ENCODE measurements at places on chromosomes 7 and 10.

- no peak for DNase-seq
Observed at GRCh38 chr7:110940756-110941155, 150.2 kb upstream of the LRRN3 start.

GRCh38 chr7:1920266-1920681, 250.2 kb downstream of the ELFN1 start:
- peak; percentile 62 for DNase-seq

- DNase-seq, result no peak
Observed at GRCh38 chr10:86314616-86315548, 51.7 kb downstream of the GRID1 start.

DNA sequence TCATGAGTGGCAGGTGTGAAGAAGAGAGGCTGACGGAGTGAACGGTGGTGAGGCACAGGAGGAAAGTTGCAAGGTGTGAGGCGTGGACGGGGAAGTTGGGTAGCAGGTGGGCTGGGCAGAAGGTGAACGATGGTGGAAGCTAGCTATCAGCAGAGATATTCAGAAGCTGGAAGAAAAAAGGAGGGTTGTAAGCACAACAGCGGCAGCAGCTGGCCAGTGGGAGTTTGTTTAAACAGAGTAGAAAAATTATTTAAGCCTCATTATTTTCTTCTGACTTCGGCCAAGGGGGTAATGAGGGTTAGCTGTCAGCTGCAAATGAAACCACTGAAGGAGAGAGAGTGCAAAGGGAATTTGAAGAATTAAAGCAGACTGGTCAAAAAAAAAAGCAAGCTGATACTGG, 62.1 kb upstream of the PRKAR2B start:
- no peak for DNase-seq

DNA sequence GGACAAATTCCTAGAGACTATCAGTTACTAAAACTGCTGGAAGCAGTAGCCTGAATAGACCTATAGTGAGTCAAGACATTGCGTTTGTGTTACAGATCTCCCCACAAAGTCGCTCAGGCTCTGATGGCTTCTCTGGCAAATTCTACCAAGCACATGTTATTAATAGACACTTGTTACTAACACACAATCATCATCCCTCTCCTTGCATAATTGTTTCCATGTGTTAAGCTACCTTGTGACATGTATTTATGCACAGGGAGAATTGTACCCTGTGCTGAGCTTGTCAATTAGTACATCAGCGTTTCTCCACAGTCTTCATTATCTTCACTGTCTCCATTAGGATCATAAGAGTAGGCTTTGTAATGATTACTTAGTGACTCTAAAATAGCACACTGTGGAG, 31.2 kb downstream of the DYNC2I1 start:
- no peak for DNase-seq

DNA sequence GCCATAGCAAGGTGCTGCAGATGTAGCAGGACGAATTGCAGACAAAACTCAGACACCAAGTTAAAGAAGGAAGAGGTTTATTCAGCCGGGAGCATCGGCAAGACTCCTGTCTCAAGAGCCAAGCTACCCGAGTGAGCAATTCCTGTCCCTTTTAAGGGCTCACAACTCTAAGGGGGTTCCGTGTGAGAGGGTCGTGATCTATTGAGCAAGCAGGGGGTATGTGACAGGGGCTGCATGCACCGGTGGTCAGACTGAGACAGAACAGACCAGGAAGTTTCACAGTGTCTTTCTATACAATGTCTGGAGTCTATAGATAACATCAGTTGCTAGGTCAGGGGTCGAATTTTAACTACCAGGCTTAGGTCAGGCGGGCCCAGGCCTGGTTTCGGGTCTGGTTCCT, 222.0 kb upstream of the C7orf33 start:
- no peak for DNase-seq

- DNase-seq, result no peak
Observed at GRCh38 chr7:45001138-45001694, 1.2 kb downstream of the CCM2 start.

DNA sequence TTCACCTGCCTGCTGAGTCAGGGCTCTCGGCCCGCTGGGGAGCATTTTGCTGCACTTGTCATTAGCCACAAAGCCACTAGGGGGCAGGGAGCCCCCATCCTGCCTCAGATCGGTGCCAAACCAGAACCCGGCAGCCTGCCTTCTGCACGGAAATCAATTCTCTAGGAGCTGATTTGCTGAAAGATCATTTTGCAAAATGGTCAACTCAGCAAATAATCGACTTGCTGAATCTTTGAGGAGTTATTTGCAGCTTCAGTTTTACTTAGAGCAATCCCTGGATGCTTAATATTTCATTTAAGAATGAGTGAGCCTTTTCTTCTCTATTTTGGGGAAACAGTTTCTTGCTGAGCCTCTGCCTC, 1.7 kb upstream of the GIMAP8 start:
- DNase-seq, result peak; percentile 93

- no peak for DNase-seq
Observed at GRCh38 chr10:20658158-20658557, 239.0 kb downstream of the NEBL start.

GRCh38 chr10:3237530-3237929, 64.9 kb upstream of the PITRM1 start:
- no peak for DNase-seq

- peak; percentile 61 for DNase-seq
Observed at GRCh38 chr7:22193450-22193983, 163.4 kb downstream of the RAPGEF5 start.

DNA sequence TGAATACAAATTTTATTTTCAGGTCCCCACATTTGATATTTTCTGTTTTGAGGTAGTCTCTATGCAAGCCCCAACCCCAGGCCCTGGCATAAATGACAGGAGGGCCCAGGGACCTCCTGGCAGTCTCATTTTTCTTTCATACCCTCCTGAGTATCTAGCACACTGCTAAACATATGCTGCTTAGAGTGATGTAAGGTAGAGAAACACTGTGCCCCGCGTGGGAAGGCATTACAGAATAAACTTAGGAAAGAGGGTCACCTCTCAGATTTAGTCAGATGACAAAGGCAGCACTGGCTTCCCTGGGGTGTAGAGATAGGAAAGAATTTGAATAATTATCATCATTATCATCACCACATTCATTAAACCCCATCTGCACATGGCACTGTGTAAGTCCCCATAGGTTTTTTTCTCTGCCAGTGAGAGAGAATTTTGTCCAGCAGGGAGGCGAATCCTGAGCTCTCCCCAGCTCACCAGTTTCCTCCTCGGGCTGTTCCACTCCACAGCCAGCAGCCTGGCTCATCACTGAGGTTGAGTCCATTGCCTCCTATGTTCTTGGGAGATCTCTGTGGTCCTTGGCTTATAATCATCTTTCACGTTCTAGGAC, 507.3 kb upstream of the GALNT17 start:
- no peak for DNase-seq

DNA sequence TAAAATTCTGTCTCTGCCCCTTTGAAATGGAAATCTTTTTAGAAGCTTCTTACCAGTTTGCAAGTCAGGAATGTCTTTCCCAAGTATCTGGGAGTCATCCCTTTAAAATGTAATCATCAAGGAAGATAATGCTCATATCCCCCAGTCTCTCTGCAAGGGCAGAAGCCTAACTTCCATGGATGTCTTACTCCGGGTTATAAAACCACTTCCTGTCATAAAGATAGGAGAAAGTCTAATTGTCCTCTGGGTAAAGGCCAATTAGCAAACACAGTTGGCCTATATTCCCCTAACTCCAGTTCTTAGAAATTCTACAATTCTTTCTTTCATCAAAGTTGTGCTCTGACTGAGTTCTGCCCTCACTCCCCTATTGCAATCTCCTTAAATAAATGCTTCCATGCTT, 1631.5 kb upstream of the LRRTM3 start:
- DNase-seq, result no peak

DNA sequence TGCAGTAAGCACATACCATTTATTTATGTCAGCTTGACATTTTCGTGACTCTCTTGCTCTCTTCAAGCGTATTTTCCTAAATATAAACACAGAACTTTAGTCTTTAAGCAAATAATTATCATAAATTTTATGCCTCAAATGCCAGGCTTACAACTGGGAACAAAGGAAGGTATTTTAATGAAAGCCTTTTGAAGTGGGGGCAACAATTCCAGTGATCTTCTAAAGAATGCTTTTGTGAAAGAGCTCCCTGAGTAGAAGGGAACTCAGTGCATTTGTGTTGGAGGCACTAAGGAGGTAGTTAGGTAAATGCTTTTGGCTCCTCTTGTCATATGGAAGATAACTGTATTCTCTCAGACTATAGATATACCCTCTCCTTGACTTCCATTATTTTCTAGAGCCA, 104.9 kb downstream of the VPS50 start:
- DNase-seq, result no peak

DNA sequence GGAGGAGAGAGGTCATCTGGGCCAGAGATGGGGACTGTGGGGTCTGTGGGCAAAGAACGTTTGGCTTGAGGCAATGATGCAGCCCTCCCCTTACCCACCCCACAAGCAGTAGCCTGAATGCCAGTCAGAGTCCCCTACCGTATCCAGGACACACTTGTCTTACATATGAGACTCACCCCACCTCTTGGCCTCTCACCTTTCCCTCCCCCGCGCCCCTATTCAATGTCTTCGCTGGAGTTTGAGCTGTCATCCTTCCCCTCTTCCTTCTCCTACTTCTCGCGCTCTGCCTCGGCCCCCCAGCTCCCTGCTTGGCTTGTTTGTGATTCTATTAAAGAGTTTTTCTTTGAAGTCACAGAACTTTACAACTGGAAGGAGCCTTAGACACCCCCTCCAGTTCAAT, 8.9 kb downstream of the PRRT4 start:
- no peak for DNase-seq

DNA sequence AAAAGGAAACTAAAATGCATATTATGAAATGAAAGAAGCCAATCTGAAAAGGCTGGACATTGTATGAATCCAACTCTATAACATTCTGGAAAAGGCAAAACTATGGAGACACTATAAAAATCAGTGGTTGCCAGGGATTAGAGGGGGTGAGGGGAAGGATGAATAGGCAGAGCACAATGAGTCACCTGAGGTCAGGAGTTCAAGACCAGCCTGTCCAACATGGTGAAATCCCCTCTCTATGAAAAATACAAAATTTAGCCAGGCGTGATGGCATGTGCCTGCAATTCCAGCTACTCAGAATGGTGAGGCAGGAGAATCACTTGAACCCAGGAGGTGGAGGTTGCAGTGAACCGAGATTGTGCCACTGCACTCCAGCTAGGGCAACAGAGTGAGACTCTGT, 324.8 kb upstream of the PHYHIPL start:
- no peak for DNase-seq

DNA sequence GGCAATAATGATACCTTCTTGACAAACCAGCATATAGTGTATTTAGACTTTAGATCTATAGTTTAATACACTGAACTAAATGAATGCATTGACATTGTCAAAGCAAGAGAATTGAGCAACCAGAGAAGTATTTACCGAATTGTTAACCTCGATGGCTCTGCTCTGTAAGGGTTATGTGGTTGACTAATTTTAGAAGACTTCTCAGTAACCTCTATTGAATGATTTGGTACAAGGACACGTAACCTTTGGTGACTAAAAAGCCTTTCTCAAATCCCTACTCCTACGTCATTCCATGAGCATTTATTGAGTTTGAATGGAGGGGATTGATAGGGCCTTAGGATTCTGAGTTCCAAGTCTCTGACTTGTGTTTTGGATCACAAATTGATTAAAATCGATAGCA, 67.6 kb downstream of the MDFIC start:
- no peak for DNase-seq

DNA sequence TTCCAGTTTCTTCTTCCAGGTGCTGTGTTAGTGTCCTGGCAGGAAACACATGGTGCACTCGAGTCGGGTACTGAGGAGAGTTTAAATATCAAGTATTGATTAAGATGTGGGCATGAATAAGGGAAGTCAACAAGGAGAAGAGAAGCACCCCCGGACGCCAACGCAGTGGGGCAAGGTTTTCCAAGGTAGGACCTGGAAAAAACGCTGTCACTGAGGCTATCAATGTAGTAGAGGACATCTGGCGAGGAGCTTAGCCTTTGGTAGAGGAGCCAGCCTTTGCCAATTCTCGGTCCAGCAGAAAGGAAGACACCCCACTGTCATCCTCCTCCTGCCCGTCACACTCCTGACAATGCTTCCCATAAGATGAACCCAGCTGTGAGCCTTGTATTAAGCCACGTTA, 159.6 kb downstream of the TEX36 start:
- no peak for DNase-seq

GRCh38 chr10:48458662-48459048, 146.2 kb downstream of the ARHGAP22 start:
- DNase-seq, result no peak

GRCh38 chr7:85529201-85529600, 342.3 kb upstream of the SEMA3D start:
- DNase-seq, result no peak

DNA sequence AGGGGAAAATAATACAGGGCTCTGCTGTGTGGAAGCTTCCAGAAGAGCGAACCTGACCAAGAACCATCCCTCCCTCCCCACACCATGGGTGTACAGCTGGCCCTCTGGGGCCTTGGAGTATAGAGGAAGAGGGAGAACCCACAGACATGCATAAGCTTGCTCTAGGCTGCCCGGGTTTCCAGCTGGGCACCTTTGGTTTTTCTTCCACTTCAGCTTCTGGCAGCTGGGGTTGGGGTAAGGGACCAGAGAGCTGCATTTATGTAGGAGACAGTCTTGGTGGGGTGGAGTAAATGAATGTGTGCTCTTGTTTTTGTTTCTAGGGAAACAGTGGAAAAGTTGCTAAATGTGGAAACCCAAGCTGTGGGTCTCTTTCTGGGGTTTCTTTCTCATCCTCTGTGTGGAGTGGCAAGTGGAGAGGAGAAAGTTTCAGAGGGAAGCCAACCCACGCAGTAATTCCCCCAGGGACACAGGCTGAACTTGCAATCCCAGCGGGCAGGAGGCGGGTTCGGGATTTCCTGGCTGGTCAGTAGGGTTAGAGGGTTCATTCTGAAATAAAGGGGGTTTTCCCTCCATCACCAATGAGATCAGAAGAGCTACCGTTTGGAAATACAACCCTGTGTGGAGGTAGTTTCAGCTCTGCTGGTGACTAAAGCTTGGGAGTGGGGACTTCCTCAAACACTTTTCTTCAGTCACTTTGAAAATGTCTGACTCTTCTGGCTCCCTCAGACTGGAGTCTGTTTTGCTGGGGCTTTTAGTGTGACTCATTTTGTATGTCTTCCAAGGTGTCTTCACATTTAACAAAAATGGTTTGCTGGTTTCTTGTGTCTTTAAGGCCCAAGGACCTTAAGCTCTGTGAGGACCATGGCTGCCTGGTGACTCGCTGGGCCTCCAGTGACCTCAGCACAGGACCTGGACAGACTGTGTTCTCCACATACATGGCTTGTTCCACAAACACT, 22.2 kb upstream of the SRGN start:
- DNase-seq, result no peak

DNA sequence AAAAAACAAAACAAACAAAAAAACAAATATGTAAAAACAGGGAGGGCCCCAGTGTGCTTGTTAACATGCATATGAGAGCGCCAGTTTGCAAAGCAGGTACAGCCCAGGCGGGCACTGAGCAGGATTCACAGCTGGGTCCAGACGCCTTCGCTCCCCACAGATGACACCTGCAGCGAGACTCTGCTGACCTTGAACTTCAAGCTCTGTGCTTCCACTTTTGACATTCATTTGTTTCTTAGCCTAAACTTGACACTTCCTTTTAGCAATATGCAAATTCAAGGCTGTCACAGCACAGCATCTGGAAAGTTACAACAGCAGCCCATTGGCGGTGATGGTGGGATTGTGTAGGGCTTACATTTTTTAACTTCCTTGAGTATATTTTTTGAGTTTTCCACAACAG, 88.8 kb upstream of the TNS3 start:
- no peak for DNase-seq

- DNase-seq, result no peak
Observed at GRCh38 chr7:134024739-134025138, 102.4 kb upstream of the LRGUK start.

GRCh38 chr10:67770537-67770936, 67.5 kb downstream of the DNAJC12 start:
- no peak for DNase-seq

- DNase-seq, result no peak
Observed at GRCh38 chr10:104387130-104387888, 33.7 kb downstream of the CFAP58 start.
